BE2C (cell line): ENCODE measurements at places on chromosomes 7 and 10.
A peak's percentile ranks its signal among the peaks of the same experiment; 100 is the strongest.

GRCh38 chr7:13104128-13104527 lies 416.7 kb downstream of the ARL4A start:
- no peak for DNase-seq

DNA sequence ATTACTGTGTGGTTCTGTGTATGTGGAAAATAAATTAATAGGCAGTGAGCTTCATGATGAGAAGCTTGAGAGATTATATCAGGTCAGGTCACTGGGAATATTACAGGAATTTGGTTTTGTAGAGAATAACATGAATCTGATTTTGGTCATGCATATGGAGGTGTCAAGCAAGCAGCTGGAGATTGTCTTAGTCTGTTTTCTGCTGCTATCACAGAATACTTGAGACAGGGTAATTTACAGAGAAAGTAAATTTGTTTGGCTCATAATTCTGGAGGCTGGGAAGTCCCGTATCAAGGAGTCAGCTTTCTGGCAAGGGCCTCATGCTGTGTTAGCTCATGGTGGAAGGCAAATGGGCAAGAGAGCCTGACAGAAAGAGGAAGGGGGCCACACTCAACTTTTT lies 120.7 kb upstream of the FAM3C start:
- no peak for DNase-seq

- no peak for DNase-seq
Measured at GRCh38 chr10:80502621-80503583, 34.8 kb upstream of the SH2D4B start.

- DNase-seq: no peak
Measured at GRCh38 chr7:70285854-70286253, 687.6 kb downstream of the AUTS2 start.

DNA sequence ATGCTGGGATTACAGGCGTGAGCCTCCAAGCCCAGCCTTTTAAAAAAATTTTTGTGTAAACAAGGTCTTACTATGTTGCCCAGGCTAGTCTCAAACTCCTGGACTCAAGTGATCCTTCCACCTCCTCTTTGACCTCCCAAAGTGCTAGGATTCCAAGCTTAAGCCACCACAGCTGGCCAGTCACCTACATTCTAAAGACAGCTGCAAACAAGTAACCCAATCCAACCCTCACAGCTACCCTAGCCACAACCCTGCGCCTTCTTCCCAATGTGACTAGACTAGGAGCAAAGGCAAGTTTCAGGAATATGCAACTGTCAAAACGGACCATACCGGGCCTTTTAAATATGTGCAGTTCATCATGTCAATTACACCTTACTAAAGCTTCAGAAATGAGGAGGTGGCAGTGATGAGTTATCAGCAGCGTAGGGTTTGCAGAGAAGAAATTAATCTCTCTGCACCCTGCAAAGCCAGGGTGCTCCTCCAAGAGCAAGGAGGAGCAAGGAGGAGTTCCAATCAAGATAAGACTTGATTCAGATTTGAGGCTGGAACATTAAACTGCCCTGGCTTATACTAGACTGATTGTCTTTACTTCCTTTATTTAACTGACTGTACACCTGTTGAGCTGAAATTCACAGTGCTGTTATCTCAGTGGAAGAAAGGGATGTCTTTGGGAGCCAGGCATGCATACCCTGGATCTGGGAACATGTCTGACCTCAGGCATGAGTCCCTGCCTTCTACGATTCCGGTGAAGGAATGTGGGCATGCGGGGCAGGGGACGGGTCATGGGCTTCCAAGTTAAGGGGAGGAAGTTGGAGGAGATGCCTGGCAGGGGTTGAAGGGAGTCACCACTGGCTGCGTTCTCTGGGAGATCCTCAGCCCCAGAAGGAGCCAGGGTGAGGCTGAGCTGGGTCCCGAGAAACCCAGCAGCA lies 15.5 kb upstream of the TMEM120A start:
- DNase-seq: no peak

DNA sequence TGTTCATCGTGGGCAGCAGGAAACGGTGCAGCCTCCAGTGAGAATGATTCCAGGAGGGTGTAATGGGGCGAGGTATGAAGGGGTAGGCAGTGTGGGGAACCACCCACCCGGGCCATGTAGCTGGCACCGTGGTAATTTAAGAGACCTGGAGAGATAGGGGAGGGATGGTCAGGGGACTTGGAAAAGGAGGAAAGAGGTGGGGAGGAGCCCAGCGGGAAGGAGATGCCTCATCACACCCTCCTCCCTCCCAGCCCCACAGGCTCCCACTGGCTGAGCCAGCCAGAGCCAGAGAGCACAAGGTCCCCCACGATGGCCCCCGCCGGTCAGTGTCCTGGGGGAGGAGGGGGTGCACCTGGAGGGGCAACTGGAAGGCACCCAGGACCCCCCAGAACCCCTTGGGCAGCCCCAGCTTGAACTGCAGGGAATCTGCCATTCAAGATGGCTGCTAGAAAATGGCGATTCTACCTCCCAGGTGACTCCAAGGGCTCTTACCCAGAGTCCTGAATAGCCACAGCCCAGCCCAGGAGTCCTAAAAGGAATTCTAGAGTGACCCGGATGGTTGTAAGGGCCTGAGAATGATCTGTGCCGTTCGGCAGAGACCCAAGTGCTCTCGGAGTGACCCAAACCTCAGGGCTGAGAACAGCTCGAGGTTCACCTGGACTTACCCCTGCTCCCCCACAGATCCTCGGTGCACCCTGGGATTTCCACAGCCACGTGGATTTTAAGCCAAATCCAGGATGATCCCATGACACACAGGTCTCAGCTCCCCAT lies 28.8 kb downstream of the CALML3 start:
- no peak for DNase-seq

DNA sequence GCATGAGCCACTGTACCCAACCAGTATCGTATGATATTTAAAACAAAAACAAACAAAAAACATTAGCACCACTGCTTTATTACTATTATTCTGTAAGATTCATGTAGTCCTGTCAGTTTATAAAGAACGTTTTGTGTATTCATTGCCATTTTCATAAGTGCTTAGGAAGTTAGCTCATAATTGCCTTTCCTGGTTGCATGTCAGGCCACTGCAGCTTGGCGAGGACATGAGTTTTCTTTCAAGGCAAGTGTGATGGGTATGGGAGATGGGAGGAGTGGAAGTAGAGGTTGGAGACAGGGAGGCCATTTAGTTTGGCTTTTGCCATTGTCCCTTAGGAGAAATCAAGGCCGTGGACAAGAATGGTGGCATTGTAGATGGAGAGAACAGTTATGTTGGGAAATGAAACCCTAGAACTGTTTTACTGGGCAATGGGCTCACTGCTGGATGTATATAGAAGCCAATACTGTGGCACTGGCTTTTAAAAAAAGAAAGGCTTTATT lies 48.9 kb downstream of the TYW1 start:
- DNase-seq: no peak

GRCh38 chr7:47217086-47217485 lies 364.8 kb downstream of the TNS3 start:
- DNase-seq: no peak

GRCh38 chr7:56092789-56093531 lies at the start of gene PHKG1:
PHKG1 (minus strand) TSS chr7:56092952; CDS start chr7:56088941, 4,011 bp downstream.
- peak; percentile 76 for DNase-seq

DNA sequence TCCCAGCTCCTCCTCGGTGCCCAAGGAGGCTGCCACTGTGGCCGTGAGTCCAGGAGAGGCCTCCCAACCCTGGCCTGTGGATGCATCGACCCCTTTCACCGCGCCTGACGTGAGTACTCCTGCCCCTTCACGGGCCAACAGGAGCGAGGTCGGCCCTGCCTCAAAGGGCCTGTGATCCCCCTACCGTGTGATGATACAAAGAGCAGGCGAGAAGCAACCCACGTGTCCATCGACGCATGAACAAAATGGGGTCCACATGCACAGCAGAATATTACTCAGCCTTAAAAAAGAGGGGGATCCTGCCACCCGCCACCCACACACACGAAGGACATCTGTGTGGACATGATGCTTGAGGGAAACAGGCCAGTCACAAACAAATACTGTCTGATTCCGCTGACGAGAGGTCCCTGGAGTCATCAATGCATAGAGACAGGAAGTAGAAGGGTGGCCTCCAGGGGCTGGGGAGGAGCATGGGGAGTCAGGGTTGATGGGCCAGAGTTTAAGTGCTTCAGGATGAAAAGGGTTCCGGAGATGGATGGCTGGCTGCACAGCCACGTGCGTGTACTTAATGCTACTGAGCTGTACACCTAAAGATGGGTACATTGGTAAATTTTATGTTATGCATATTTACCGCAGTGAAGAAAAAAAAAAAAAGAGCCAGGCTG lies 151.9 kb downstream of the PRKAG2 start:
- DNase-seq: no peak

GRCh38 chr7:158401295-158401694 lies 186.3 kb downstream of the PTPRN2 start:
- DNase-seq: no peak

GRCh38 chr7:141698247-141699015 lies 3.5 kb downstream of the DENND11 start:
- no peak for DNase-seq

DNA sequence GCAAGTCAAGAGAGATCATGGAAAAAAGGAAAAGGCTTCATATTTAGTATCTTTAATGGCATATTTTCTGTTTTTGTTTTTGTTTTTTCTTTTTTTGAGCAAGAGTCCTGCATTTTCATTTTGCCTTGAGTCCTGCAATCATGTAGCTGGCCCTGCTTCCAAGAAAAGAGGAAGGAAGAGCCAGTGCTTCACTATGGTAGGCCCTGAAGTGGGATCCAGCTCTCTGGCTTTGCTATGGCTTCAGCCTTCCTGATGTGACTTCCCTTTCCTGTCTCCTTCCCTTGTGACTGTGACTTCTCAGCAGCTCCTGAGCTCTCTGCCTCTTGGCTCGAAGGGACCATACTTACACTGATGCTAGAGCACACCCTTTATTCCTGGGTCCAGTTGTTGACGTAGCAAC lies 512.3 kb downstream of the INHBA start:
- DNase-seq: no peak

DNA sequence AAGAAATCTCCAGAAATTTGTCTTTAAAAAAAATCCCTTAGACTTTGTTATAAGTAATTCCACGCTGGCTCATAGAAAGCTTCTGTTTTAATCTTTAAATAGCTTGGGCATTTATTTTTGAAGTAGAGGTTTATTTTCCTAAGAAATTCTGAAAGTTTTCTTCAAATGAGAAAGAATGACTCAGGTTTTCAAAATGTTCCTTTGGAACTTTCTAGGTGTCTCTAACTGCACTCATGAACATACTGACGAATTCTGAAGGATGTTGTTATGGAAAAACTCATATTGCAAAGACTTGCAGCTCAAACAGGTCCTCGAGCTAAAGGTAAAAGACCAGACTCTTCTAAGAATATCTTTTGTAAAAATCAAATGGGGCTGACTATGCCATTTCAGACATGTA lies 10.7 kb downstream of the DGKI start:
- no peak for DNase-seq

DNA sequence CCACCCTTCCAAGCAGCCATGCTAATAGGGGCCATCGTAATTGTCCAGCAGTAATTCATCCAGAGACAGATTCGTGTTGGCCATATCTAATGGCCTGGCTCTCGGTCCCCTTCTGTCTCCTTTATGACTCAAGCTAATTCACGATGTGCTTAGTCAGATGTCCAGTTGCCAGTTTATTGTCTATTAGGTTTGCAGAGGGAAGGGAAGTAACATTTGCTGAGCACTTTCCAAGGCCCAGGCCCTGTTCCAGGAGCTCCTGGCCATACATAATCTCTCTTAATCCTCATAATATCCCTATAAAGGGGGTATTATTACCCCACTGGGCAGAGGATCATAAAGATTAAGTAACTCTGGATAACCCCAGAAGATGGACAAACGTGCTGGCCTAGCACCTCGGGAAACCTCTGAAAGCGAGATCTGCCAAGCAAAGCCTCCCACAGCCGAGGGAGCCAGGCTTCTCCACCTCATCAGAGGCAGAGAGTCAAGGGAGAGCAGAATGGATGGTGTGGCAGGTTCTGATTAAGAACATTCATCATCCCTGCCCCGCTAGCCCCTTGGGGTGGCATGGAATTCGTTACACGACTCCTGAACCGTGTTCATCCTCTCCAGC lies 153.7 kb downstream of the PLXNA4 start:
- DNase-seq: no peak

DNA sequence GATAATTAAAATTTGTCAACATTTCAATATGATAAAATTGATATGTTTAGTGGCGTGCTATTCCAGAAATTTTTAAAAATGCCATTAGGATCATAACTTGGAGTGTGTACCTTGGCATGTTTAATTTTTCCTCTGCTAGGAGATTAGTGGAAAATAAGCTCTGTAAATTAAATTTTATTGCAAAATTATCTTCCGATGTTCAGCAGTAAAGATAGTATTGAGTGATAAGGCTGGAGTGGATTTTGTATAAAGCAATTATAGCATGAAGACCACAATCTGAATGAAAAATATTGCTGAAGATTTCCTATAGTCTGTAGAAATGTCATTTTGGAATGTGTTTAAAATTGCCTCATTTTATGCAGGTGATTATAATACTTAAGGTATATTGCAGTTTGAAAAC lies 110.2 kb downstream of the VTI1A start:
- no peak for DNase-seq

GRCh38 chr7:2062648-2063047 lies 170.1 kb downstream of the MAD1L1 start:
- DNase-seq: no peak
